Memory B cell (primary cell): ENCODE measurements at places on chromosomes 12 and 14.
A peak's percentile ranks its signal among the peaks of the same experiment; 100 is the strongest.

DNA sequence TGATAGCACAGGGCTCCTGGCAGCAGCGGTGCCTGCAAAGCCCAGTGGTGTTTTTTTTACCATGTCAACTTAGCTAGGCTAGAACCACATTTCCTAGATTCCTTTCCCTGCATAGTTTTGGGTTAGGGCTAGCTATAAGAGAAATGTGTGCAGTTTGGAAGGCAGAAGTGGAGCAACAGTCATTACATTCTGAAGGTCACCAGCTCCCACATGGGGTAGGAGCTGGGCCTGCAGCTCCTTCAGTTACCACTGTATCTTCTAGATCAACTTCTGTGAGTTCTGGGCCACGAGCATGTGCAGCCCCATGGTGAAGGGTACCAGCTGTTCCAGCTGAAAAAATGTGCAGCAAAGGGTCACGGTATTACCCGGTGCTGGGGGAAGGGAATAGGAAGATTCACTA, 2.3 kb upstream of the SLC25A3 start:
- no peaks in the 10 kb centered on the region for H3K27me3 ChIP-seq
- peaks cover 15% of the 10 kb centered on the region for H3K4me1 ChIP-seq
- peaks cover 5% of the 10 kb centered on the region for H3K36me3 ChIP-seq
- H3K27ac ChIP-seq: no peak overlapping the region

- H3K36me3 ChIP-seq: no peaks in the 10 kb centered on the region
- H3K4me3 ChIP-seq: no peak overlapping the region
- no peaks in the 10 kb centered on the region for H3K4me1 ChIP-seq
- H3K27me3 ChIP-seq: peaks cover 17% of the 10 kb centered on the region
- H3K27ac ChIP-seq: no peak overlapping the region
These were observed 17.1 kb upstream of the SLC6A12 start for GRCh38 chr12:230925-231671.

DNA sequence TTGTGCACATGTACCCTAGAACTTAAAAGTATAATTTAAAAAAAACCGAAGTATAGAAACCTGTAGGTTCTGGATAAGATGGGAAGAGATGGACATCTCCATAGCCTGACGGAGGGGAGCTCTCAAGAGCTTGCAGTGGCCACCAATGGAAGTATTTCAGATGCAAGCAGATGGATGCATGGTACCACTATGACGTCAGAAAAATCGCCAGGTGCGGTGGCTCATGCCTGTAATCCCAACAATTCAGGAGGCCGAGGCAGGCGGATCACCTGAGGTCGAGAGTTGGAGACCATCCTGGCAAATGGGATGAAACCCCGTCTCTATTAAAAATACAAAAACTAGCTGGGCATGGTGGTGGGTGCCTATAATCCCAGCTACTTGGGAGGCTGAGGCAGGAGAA, 3.4 kb downstream of the TEX22 start:
- peaks cover 12% of the 10 kb centered on the region for H3K36me3 ChIP-seq
- DNase-seq: no peak
- H3K27me3 ChIP-seq: no peaks in the 10 kb centered on the region

GRCh38 chr14:73685328-73685727, 28.9 kb downstream of the PNMA1 start:
- no peaks in the 10 kb centered on the region for H3K4me1 ChIP-seq
- DNase-seq: no peak
- H3K4me3 ChIP-seq: no peak overlapping the region
- peaks cover 3% of the 10 kb centered on the region for H3K36me3 ChIP-seq

DNA sequence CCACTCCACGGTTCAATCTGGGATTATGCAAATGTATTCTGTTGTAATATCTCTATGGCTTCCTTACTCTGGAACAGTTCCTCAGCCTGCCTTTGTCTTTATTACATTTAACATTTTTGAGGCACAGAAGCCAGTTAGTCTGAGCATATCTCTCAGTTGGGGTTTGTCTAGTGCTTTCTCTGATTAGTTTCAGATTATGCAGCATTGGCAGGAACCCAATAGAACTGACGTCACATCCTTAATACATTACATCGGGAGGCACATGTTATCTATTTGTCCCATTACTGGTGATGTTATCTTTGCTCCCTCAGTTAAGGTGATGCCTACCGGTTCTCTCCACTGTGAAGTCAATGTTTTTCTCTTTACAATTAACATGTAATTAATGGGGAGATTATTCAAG, 62.4 kb downstream of the PPM1A start:
- H3K27ac ChIP-seq: no peak overlapping the region
- H3K4me3 ChIP-seq: no peak overlapping the region
- DNase-seq: no peak
- peaks cover 2% of the 10 kb centered on the region for H3K4me1 ChIP-seq
- peaks cover 15% of the 10 kb centered on the region for H3K27me3 ChIP-seq
- peaks cover 2% of the 10 kb centered on the region for H3K36me3 ChIP-seq

DNA sequence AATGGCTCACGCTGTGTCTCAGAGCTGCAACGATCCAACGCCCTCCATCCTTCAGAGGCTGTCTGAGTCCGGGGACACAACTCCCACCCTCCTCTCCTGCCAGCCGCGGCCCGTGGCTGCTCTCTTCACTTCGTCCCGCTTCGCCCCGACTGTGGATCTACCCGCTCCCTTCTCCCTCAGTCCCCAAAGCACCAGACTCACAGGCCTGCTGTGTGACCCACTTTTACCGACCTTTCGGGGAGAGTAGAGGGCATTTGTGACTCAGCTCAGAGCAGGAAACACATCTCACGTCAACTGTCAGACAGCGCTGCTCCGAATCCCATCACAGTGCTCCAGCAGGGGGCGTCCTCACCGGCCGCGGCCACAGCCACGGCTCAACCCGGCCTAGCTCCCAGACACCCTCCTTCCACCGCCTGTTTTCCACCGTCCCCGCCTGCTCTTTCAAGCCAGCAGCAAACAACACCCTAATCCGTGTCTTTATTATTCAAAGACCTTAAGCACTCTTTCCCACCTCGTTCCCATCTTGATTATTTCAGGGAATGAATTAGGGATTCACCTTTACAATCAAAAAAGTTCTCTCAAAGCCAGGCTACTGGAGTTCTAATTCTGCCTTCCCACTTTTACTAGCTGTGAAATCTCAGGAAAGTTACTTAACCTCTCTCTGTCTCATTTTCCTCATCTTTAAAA, 5.0 kb upstream of the AQP2 start:
- peaks cover 14% of the 10 kb centered on the region for H3K4me1 ChIP-seq
- H3K36me3 ChIP-seq: no peaks in the 10 kb centered on the region
- H3K4me3 ChIP-seq: peak overlapping the region; percentile 89
- peak overlapping the region; percentile 58 for H3K27ac ChIP-seq
- peaks cover 10% of the 10 kb centered on the region for H3K27me3 ChIP-seq
- peak; percentile 69 for DNase-seq

DNA sequence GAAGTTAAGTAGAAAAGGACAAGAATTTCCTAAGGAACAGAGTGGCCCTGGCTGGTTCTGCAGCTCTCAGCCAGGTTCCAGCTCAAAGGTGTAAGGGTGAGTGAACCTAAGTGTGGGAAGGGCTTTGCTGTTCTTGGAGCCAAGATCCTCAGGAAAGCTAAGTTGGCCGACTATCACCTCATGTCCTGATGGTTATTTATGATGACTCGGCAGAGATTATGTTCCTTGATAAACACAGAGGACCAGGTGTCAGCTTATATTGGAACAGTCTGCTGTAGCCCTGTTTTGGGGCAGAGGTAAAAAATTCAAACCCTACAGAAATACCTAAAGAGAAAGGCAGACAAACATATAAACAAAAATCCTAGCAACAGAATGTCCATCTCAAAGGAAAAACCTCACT, 128.5 kb downstream of the TBX3 start:
- H3K27me3 ChIP-seq: no peaks in the 10 kb centered on the region
- no peak overlapping the region for H3K4me3 ChIP-seq
- H3K36me3 ChIP-seq: no peaks in the 10 kb centered on the region
- H3K4me1 ChIP-seq: no peaks in the 10 kb centered on the region
- DNase-seq: no peak

GRCh38 chr14:95290871-95291431, 28.8 kb downstream of the CLMN start:
- DNase-seq: no peak
- H3K27me3 ChIP-seq: peaks cover 1% of the 10 kb centered on the region
- H3K27ac ChIP-seq: no peak overlapping the region
- H3K4me3 ChIP-seq: no peak overlapping the region
- peaks cover 45% of the 10 kb centered on the region for H3K4me1 ChIP-seq
- peaks cover 25% of the 10 kb centered on the region for H3K36me3 ChIP-seq

DNA sequence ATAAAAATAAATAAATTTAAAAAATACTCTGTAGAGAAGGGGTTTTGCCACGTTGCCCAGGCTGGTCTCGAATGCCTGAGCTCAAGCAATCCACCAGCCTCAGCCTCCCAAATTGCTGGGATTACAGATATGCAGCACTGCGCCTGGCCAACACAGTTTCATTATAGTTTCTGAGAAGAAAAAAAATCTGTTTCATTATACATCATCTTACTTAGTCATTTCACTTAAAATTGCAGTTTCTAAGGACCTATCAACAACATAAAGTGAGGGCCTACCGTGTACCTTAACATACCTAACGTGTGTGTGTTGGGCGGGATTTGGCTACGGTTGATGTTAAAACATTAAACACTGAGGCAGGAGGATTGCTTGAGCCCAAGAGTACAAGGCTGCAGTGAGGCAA, 28.3 kb downstream of the P2RX2 start:
- DNase-seq: no peak
- H3K27me3 ChIP-seq: no peaks in the 10 kb centered on the region
- no peak overlapping the region for H3K27ac ChIP-seq
- H3K4me1 ChIP-seq: no peaks in the 10 kb centered on the region
- peaks cover 13% of the 10 kb centered on the region for H3K36me3 ChIP-seq
- no peak overlapping the region for H3K4me3 ChIP-seq

- H3K27ac ChIP-seq: peak within 1 kb of the TSS; percentile 38
- H3K36me3 ChIP-seq: peaks cover 25% of the 10 kb centered on the region
These were observed at the start of gene GPD1 for GRCh38 chr12:50103767-50104321. Gene GPD1, plus strand, starts transcription at chr12:50104008. Its CDS starts 43 bp downstream, at chr12:50104051.

DNA sequence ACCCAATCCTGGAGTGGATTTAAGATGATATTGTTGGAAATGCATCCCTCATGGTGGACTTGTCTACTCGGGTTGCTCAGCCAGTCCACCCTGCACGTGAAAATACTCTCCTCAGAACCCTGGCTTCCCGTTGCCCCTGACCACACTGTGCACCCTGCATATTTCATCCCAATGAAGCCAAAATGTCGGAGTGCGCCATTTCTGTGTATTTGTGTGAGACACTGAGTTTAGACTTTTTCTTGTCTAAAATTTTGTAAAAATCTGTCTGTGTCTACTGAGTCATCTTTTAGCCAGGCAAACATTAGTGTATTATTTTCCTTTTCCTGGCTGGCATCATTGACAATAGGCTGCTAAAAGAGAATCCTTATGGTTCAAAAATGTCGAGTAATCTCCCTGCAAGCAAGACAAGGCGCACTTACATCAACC, 485 bp upstream of the PNMA1 start:
- H3K4me1 ChIP-seq: peaks cover 23% of the 10 kb centered on the region
- H3K4me3 ChIP-seq: peak overlapping the region; percentile 60
